HL-60 (cell line): ENCODE measurements at places on chromosomes 11 and 22.
A peak's percentile ranks its signal among the peaks of the same experiment; 100 is the strongest.

- DNase-seq = no peak
Measured at GRCh38 chr11:94297985-94298576, 6.3 kb upstream of the IZUMO1R start.

- no peak for DNase-seq
Measured at GRCh38 chr11:57751676-57752253, at the start of gene BTBD18. BTBD18 (minus strand) TSS chr11:57751819; CDS start chr11:57751188, 631 bp downstream.

GRCh38 chr11:11028017-11028692 lies 170.3 kb upstream of the ZBED5 start:
- DNase-seq = peak; percentile 12

DNA sequence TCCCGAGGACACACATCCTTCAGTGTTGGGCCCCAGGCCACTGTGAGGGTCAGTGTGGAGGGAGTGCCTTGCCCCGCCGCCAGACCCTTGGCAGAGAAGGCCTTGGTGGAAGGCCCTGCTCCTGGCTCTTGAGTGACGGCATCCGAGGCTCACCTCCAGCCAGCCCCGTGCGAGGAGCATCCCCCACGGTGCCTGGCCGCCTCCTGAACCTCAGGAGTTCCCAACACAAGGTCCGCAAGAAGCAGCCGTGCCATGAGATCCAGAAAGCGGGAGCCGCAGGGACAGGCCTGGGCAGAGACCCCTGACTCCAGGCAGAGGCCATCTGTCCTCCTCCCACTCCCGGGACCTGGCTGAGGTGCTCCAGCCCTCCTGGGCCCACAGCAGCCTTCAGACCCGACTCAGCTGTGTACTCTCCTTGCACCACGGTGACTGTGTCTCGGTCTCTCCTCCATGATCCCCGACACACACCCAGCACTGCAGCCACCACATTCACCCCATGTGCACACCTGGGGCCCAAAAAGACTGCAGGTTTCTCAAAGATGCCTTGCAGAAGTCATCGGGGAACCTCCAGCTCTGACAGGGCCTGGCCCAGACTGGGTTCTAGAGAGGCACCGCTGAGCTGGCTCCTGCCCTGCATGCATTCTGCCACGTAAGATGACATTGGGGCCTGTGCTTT lies 870.2 kb downstream of the BRD1 start:
- no peak for DNase-seq

GRCh38 chr11:76152741-76153570 lies 53.3 kb downstream of the WNT11 start:
- DNase-seq = peak; percentile 20

DNA sequence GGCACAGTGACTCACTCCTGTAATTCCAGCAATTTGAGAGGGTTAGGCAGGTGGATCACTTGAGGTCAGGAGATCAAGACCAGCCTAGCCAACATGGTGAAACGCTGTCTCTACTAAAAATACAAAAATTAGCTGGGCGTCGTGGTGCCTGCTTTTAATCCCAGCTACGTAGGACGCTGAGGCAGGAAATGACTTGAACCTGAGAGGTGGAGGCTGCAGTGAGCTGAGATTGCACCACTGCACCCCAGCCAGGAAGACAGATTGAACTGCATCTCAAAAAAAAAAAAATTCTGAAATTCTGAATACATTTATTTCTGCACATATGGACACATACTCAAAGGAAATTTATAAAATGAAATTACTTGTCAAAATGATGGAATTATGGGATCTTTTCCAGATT lies 103.2 kb downstream of the GRIA4 start:
- no peak for DNase-seq

DNA sequence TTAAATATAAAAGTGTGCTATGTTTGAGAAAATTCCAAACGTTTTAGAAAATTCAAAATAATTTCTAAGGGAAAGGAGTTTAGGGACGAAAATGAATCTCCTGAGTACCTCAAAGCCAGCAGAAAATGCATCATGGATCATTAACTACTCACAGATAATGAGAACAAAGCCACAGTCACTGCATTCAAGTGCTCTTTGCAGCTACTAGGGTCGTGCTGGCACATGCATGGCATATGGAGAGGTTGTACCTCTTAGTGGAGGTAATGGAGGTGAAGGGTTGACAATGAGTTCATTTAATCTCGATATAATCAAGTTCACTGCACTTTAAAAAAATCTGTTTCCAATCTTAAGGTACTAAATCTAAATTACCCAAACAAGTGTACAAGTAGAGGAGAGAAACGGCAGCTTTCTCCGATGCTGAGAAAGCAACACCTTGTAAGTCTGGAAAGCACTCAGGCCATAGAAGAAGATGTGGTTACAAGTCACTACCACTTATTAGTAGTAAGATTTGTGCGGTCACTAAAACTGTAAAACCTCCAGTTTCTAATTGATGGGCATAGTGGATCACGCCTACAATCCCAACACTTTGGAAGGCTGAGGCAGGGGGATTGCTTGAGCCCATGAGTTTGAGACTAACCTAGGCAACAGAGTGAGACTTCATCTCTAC lies 261.1 kb upstream of the ANO3 start:
- DNase-seq = no peak

GRCh38 chr11:2294926-2295290 lies 6.8 kb downstream of the C11orf21 start:
- no peak for DNase-seq

- no peak for DNase-seq
Measured at GRCh38 chr11:1208144-1208393, 14.8 kb upstream of the MUC5B start.

GRCh38 chr11:6677018-6677417 lies 6.1 kb downstream of the MRPL17 start:
- DNase-seq = no peak

DNA sequence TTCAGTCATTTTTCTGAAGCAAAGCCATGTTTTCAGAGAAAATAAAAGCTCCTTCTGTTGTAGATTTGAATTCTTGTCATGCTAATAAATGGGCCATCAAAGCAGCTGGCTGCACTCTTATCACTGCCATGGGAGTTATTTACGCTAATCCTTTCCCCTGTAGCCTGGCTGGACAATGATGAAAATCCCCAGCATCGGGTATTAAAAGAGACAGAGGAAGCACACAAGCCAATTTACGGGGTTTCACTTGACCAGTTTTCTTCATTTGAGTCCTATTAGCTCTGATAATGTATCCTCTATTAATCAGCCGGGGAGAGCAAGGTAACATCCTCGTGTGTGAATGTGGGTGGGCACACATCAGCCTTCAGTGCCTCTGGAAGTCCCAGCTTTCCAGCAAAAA lies 470.2 kb upstream of the API5 start:
- DNase-seq = no peak

DNA sequence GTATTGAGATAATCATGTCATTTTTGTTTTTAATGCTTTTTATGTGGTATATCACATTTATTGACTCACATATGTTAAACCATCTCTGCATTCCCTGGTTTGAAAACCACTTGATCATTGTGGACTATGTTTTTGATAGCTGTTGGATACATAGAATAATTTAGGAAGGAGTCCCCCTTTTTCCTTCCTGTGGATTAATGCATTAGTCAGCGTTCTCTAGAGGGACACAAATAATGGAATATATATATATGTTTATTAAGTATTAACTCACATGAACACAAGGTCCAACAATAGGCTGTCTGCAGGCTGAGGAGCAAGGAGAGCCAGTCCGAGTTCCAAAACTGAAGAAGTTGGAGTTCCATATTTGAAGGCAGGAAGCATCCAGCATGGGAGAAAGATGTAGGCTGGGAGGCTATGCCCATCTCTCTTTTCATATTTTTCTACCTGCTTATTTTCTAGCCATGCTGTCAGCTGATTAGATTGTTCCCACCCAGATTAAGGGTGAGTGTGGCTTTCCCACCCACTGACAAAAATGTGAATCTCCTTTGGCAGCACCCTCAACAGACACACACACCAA lies 123.8 kb downstream of the ZNF280B start:
- DNase-seq = no peak

DNA sequence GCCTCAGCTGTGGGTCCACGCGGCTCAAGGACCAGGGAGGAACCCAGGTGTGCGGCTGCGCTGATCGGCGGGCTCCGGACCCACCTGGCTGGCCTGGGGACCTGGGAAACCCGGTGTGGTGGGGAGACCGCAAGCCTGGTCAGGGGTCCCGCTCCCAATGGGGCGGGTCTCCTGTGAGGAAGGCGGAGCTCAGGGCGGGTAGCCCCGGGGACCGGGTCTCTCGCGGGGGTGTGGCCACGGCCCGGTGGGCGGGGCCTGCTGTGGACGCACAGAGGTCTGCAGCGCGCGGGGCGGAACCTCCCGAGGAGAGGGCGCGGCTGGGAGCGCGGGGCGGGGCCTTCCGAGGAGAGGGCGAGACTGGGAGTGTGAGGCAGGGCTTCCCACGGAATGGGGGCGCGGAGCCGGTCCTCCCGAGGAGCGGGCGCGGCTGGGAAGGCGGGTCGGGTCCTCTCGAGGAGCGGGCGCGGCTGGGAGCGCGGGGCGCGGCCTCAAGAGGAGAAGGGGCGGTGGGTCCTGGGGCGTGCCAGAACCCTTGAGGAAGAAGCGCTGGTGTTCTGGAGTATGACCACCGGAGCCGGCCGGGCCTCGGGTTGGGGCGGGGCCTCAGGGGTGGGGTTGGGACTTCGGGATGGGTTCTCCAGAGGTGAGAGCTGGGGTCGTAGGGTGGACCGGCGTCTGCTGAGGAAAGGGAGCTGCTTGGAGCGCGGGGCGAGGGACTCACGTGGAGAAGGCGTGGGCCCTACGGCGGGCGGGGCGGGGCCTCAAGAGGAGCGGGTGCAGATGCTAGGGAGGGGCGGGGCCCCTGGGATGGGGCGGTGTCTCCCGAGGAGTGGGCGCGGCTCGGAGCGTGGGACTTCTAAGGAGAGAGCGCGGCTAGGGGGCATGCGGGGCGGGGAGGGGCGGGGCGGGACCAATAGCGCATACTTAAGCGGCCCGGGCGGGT lies 20.8 kb downstream of the DGCR6L start:
- DNase-seq = peak; percentile 69

DNA sequence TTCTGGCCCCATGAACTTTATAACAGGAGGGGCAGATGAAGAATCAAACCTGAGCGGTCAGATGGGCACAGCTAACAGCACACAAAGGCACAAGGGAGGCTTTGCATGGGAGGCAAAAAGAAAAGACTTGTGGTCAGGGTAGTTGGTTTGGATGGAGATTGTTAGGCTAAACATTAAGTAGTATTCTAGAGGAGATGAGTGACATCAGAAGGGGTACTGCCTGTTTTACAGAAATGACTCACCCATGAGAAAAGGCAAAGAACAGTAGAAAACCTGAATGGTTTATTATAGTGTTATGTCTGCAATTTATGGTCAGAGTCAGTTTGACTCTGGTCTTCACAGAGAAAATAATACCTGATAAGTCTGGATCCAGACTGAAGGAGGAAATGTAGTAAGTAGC lies 129.8 kb upstream of the KIRREL3 start:
- DNase-seq = no peak

DNA sequence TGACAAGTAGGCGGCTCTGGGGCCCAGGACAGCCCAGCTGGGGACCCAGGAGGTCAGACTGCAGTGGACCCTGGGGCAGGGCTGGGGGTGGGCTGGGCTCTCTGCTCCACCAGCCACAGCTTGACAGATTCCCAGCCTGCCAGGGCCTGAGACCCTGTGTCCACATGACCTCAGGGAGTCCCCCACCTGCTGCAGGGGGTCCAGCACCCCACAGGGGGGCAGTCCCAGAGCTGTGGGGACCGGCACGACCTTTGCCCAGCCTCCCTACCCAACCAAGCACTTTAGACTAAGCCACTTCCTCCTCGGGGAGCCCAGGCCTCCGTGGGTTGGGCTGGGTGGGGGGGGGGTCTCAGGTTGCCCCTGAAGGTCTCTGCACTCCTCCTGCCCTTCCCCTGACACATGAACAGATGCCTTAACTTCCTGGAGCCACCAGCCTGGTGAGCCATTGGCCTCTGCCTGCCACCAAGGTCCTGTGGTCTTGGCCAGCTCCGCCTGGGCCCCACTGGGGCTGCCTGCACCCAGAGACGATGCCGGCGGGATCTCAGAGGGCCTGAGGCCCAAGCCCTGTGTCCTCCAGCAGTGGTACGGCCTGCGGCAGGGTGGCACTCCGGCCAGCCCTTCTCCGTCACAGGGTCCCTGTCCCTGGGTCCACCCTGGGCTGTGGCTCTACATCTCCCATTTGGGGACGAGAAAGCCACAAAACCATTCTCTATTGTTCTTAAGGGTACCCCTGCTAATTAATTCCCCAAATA lies 3.4 kb downstream of the CCDC188 start:
- no peak for DNase-seq
